ENCODE measurements at places on chromosomes 7 and 10.

- no peak for DNase-seq
Observed at GRCh38 chr7:14717816-14718215, 184.7 kb downstream of the DGKB start.

DNA sequence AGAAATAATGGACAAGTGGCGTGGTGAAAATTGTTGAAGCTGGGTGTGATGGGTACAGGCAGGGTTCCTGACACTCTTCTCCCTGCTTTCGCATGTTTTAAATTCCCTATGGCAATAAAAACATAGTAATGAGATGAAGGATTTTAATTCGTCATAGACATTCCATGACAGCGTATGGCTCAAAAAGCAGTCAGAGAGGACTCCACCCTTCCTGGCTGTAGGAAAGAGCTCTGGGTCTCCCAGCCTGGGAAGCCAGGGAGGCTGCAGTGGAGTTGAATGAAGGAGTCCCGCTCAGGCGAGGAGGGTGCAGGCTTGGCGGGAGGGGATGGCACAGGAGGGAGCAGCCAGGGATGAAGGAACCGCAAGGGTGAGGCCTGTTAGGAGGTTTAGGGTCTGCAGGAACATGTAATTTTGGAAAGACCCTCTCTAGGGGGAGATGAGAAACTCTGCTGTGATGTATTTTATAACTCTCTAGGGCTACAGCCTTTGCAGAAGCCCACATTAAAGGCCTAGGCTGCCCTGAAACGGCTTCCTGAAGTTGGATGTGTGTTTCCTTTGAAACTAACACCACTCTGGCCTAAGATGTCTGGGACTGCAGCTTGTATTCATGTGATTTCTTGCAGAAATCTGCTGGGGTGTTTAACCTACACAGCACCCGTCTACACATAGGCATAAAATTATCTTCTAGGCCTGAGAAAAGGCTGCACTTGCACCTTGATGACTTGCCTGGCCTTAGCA lies 7.6 kb upstream of the LARP4B start:
- no peak for DNase-seq

DNA sequence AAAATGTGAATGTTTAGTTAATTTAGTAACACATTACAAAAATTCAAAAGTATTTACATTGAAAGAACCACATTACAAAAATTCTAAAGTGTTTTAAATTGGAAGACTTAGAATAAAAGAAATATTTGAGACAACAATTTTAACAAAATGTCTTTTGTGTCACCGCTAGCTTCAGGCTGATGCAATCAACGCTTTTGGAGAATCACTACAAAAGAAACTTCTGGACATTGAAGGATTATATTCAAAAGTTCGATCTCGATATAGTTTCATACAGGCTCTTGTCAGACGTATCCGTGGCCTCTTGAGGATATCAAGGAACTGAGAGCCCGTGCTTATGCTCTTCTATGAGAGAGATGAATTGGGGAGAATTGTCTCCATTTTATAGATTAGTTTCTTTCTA lies 14.1 kb upstream of the STMP1 start:
- no peak for DNase-seq

- peak; percentile 7 for DNase-seq
Observed at GRCh38 chr7:2757904-2758672, 70.1 kb downstream of the AMZ1 start.

DNA sequence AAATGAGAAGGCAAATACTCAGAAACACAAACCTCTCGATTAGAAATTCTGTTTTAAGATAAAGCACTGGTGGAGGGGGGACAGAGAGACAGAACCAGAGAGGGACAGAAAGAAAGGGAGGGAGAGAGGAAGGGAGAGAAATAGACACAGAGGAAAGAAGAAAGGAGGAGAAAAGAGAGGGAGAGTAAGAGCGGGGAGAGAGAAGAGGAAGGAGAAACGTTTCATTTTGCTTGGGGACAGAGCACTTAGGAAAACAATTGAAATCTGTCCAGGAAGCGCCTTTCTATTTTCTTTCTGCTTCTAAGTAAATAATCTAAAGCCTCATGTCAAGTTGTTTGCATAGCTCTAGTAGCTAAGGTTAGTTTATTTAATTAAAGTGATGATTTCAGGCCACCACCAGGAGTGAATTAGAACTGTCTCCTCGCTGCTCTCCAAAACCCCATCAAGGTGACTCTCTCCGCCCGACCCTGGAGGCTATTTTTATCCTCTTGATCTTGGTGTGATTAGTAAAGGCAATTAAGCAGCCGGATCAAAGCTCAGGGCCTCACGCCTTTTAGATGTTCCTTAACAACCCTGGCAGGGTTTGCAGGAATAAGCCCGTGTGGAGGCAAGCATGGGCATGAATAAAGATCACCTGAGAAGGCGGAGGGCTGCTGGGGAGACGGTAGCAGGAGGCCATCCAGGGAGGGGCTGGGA lies 73.4 kb upstream of the INSIG1 start:
- DNase-seq, result no peak

- no peak for DNase-seq
Observed at GRCh38 chr10:94193466-94193924, 169.2 kb downstream of the NOC3L start.

DNA sequence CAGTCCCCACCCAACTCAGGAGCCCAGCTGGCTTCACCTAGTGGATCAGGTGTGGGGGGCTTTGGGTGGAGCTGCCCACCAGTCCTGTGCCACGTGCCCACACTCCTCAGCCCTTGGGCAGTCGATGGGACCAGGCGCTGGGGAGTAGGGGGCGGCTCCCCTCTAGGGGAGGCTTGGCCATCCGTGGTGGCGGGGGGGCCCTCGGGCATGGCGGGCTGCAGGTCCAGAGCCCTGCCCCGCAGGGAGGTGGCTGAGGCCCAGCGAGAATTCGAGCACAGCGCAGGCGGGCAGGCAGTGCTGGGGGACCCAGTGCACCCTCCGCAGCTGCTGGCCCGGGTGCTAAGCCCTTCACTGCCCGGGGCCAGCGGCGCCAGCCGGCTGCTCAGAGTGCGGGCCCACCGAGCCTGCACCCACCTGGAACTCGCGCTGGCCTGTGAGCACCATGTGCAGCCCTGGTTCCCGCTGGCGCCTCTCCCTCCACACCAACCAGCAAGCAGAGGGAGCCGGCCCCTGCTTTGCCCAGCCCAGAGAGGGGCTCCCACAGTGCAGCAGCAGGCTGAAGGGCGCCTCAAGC lies 29.3 kb downstream of the ASNS start:
- DNase-seq, result no peak

GRCh38 chr7:148142660-148143248 lies 447.8 kb upstream of the C7orf33 start:
- no peak for DNase-seq

- no peak for DNase-seq
Observed at GRCh38 chr10:61283481-61284221, 169.5 kb downstream of the TMEM26 start.

DNA sequence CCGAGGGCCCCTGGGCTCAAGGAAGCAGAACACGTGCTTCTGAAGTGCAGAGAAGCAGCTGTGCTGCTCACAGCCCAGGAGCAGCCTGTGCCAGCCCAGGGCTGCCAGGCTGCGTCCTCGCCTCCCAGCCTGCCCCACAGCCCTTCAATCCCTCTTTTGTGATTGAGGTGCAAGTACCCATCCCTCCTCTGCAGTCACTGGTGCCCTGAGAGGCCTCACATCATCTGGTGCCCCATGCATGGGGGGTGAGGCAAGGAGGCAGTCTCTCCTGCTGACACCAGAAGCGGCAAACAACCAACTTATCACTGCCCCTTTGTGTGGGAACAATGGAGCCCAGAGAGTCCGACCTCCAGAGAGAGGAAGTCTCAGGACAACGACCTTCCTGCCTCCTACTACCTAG lies 49.8 kb upstream of the FGFR2 start:
- DNase-seq, result no peak

DNA sequence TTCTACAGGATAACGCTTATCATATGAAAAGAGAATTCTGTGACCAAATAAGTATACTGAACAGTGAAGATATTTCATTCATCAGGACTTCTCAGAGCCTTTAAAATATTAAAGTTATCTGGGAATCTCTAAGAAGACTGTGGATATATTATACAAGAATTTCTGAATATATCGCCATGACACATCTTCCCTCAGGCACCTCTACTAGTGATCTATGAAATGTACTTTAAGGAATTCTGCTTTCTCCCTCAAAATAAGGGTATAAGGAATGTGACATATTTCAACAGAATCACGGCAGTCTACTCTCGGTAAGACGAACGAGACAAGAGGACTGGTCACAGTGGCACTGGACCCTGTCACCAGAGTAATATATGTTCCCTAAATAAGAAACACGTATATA lies 504.2 kb upstream of the PHF14 start:
- no peak for DNase-seq

GRCh38 chr10:46286991-46287693 lies at the start of gene ANTXRL:
ANTXRL (plus strand) TSS chr10:46286997; CDS start chr10:46287263, 266 bp downstream.
- no peak for DNase-seq

GRCh38 chr7:121639705-121640104 lies 233.3 kb upstream of the PTPRZ1 start:
- DNase-seq, result no peak

DNA sequence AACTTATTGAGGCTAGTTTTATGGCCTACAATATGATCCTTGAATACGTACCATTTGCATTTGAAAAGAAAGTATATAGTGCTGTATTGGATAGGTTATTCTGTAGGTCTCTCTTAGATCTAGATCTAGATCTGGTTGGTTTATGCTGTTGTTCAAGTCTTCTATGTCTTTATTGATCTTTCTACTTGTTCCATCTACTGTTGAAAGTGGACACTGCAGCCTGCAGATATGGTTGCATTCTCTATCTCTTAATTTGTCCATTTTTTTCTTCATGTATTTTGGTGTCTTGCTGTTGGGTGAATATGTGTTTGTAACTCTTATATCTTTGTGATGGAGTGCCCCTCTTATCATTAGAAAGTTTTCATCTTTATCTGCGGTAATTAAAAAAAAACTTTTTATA lies 139.4 kb upstream of the PCDH15 start:
- DNase-seq, result no peak

GRCh38 chr10:118445535-118445934 lies 103.4 kb upstream of the FAM204A start:
- DNase-seq, result no peak

- DNase-seq, result no peak
Observed at GRCh38 chr10:30500963-30501504, 67.0 kb downstream of the MAP3K8 start.

- no peak for DNase-seq
Observed at GRCh38 chr10:76869931-76870330, 767.7 kb downstream of the KCNMA1 start.

DNA sequence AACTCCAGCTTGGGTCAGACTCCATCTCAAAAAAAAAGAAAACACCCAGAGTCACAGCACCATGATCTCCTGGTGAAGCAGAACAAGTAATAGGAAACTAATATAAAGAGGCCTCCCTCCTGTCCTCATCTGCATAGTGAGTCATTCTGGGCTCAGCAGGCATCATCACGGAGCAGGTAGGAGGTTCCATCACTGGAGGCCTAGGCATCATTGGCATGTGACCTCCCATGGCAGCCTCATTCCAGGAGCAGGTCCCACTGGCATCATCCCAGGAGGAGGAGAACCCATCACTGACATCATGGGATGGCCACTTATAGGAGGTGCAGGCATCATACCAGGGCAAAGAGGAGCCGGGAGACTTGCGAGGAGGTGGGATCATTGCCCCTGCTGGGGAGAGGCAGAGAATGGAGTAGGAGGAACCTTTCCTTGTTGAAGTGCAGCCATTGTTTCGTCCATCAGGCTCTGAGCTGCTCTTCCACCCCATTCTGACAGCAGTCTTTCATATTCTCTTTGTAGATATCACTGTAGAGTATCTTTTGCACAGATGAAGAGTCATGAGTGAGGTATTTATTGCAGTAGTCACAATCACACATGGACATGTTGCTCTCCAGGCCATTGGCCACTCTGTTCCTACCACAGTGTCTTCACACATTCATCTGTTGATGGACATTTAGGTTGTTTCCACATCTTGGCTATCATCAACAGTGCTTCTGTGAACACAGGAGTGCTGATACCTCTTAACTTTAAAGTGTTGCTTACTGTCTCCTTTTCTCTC lies 73.8 kb downstream of the OSBPL3 start:
- DNase-seq, result no peak

- DNase-seq, result no peak
Observed at GRCh38 chr7:149254181-149254858, 7.7 kb upstream of the ZNF783 start.

- no peak for DNase-seq
Observed at GRCh38 chr10:69417542-69417941, 824 bp upstream of the TACR2 start.

- no peak for DNase-seq
Observed at GRCh38 chr7:36979810-36980248, 255.5 kb upstream of the AOAH start.

DNA sequence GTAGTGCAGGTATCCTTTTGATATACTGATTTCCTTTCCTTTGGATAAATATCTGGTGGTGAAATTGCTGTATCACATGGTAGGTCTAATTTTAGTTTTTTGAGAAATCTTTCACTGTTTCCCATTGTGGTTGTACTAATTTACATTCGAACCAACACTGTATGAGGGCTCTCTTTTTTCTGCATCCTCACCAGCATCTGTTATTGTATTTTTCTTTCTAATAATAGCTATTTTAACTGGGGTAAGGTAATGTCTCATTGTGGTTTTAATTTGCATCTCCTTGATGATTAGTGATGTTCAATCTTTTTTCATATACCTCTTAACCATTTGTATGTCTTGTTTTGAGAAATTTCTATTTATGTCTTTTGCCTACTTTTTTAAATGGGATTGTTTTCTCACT lies 335.4 kb upstream of the MTPN start:
- DNase-seq, result no peak

DNA sequence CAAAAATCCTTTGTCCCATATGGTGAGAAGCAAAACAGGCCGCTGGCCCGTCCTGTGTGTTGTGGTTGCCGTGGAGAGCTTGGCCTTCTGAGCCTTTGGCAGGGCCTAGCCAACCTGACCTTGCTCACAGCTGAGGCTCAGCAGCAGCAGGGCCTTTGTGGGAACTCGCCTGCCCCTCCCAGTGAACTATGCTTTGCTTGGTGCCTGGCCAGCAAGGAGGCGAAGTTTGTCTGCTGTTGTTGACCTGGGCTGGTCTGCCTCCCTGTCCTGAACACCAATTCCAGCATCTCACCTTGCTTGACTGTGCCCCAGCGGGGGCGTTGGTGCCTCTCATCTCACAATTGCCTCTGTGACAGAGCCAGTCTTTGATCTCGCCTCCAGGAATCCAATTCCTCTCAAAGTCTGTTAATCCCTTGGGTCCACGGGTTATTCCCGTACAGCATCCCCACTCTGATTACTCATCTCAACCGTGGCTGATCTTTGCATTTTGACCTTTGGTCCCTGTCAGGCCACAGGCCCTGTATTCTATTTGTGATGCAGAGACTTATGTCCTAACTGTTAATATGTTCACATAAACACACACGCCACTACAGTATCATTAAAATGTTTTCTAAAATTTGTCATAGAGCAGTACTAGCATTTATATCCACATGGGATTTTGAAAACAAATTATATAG lies 22.6 kb downstream of the EPDR1 start:
- DNase-seq, result no peak

DNA sequence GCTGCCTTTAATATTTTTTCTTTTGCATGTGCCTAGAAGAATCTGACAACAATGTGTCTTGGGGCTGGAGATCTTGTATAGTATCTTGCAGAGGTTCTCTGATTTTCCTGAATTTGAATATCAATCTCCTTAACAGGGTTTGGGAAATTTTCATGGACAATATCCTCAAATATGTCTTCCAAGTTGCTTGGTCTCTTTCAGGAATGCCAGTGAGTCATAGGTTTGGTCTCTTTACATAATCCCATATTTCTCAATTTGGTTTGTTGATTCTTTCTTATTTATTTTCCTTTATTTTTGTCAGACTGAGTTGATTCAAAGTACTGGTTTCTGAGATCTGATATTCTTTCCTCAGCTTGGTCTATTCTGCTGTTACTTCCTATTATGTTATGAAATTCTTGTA lies 208.7 kb upstream of the GLI3 start:
- no peak for DNase-seq

Data from stimulated activated CD8-positive, alpha-beta memory T cell treated with anti-CD3 and anti-CD28 coated beads, Interleukin-15, amount 100 ng/mL, for 1 hour (primary cell).